ENCODE measurements at places on chromosomes 6 and 20.

- no peak for DNase-seq
Measured at GRCh38 chr20:57218489-57218888, 48.0 kb downstream of the BMP7 start.

DNA sequence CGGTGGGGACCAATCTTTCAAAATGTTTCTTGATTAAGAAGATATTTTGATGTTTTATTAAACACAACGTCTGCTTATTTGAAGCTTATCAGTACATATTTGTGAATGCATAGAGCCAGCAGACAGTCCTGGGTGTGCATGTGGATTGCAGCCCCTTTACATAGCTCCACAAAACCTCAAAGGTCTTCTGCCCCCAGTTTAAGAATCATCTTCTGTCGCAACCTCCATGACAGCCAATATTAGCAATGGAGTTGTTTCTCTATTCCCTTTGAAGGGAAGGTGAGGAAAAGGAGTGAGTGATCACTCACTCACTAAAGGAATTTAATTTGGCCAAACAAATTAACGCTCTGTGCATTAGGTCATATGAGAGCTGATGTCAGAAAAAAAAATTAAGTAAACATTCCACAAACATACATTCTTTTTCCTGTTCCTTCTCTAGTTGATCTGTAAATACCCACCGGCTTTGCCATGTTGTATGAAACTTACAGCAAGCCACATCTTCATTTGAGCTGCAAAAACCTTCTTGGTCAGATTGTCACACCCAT lies 152.9 kb downstream of the SIM1 start:
- DNase-seq = no peak

DNA sequence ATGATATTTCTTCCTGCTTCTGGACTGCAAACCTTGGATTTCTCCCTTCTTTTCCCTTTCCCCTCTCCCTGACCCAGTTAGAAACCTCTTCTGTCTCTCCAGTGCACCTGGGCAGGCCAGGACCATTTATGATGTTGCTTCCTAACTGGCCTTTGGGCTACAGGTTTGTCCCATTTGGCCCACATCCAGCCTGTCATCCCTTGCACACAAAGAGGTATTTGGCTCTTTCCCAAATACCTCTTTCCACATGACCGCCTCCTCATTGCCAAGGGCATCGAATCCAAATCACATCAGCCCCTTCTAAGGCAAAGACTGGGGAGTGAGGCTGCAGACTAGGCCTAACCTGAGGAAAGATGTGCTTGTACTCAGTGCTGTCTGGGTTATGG lies 13.6 kb downstream of the FGD2 start:
- DNase-seq = no peak

DNA sequence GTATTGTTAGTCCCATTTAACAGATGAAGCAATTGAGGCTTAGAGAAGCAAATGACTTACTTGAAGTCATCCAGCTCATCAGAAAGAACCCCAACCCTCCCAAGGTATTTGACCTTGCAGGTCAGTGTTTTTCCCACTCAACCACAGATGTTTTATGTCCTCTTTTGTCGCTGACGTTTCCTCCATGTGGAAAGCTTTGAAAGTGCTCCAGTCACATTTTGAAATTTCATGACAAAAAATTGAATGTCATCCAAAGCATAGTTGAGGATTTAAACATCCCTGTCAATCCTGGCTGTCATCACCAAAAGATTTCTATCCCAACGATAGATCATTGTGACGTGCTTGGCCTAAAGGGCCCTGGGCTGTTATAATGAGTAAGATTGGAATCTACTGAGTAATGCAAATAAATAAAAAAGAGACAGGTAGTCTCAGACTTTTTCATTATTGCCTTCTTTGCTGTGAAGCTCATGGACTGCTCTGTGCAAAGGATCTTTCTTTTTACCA lies 102.7 kb downstream of the TSHZ2 start:
- DNase-seq = peak; percentile 91

DNA sequence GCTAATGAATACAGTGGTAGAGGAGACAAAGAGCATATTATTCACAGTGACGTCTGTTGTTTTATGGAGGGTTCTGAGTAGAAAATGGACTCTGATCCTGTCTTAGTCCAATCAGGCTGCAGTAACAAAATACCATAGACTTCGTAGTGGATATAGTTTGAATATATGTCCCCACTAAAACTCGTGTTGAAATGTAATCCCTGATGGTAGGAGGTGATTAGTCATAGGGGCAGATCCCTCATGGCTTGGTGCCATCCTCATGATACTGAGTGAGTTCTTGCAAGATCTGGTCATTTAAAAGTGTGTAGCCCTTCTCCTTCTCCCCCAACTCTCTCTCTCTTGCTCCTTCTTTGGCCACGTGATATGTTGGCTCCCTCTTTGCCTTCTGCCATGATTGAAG lies 82.5 kb downstream of the CD83 start:
- DNase-seq = peak; percentile 25
